ENCODE measurements at places on chromosomes 2 and 18.

- DNase-seq: no peak
Measured at GRCh38 chr2:235270956-235271355, 222.9 kb upstream of the AGAP1 start.

DNA sequence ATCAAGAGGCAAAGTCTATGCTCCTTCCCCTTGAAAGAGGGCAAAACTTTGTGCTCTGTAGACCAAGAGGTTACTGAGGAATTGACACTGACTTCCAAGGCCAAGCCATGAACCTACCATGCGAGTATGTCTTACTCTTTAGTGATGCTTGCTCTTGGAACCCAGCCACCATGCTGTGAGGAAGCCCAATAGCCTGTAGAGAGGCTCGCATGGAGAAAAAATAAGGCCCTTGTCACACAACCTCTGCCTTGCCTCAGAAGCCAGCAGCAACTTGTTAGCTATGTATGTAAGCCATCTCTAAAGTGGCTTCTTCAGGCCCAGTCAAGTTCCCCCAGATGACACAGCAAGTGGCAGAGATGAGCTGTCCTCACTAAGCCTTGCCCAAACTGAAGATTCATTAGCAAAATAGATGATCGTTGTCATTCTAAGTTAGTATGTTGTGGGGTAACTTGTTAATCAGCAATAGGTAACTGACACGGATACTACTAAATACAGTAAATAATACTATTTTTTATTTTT lies 66.1 kb upstream of the RGPD5 start:
- DNase-seq: no peak

- DNase-seq: no peak
Measured at GRCh38 chr2:159518321-159519005, 97.9 kb downstream of the BAZ2B start.

- DNase-seq: no peak
Measured at GRCh38 chr2:161965994-161966393, 108.0 kb downstream of the DPP4 start.

DNA sequence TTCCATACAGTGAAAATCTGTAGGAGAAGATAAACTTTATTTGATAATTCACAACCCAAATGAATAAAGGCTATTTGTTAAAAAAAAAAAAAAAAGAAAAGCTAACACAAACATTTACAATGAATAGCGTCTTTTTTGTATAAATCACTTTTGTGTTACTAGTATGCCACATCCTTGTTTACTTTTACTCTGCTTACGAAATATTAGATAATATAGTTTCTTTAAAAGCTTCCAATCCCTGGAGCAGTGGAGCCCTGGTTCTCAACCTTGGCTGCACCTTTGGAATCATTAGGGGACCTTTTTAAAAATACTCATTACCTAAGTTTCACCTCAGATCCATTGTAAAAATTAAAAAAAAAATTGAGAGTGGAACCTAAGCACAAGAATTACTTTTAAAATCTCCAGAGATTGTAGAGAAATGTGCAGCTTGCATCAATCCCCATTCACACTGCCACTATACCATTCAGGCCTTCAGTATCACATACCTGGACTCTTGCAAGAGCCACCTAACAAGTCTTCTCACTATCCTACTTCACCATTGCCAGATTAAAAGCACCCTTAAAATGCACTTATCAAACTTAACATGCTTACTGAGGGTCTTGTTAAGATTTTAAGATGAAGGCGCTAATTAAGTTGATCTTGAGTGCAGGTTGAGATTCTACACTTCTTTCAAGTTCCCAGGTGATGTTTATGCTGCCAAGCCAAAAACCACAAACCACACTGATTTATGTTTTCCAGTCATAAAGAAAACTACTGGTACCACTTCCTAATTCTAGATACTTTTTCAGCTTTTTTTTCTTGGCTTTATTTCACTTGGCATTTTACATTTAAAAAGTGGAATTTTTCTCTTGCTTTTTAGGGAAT lies 59.7 kb upstream of the ZC3H15 start:
- DNase-seq: no peak
